B cell (primary cell): ENCODE measurements at places on chromosomes 7 and 10. TPM values are rescaled to one million over a fixed set of nuclear protein-coding genes. Genes with fewer than 3 reads are reported as not detected.

Gene TET1
- total RNA-seq, result 1.1 and 1.4 TPM in 2 replicates

Gene NPS
- not detected in 2 replicates for total RNA-seq

GRCh38 chr7:137834552-137834951 lies 12.2 kb downstream of the DGKI start:
- no peak overlapping the region for H3K27ac ChIP-seq
- H3K27me3 ChIP-seq, result no peaks in the 10 kb centered on the region
- no peak overlapping the region for H3K4me3 ChIP-seq
- no peaks in the 10 kb centered on the region for H3K4me1 ChIP-seq
- DNase-seq, result no peak
- H3K36me3 ChIP-seq, result no peaks in the 10 kb centered on the region

GRCh38 chr10:35903021-35903420 lies 260.9 kb upstream of the FZD8 start:
- no peak overlapping the region for H3K4me3 ChIP-seq
- H3K27me3 ChIP-seq, result no peaks in the 10 kb centered on the region
- no peak for DNase-seq
- H3K4me1 ChIP-seq, result no peaks in the 10 kb centered on the region
- no peak overlapping the region for H3K27ac ChIP-seq

Gene HIF1AN
- 65.6 and 73.8 TPM in 2 replicates for total RNA-seq

Gene KCNIP2
- total RNA-seq, result 3.5 and 7.2 TPM in 2 replicates

DNA sequence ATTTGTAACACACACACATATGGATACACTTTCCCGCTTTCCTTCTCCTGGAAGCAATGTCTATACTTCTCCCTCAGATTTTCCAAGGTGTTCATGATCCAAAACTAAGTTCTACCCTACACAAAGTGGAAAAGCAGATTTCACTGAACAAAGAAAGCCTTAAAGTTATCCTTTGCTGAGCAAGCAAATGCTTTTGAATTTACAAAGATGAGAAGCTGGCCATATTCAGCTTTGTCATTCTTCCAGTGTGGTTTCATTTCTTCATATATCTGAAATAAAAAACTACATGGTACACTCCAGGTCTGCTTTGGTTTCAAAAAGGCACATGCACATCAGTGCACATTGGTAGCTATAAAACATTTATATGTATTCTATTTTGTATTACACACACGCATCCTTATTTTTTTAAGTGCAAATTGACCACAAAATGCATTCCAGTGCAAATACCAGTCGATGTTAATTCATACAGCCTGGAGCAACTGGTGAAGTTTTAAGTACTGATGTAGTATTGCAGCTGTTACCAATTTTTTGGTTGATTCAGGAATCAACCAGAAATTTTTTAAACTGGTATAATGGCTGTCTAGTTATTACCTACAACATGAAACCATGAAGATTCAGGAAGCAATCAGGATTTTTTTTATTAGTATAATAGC lies 65.5 kb upstream of the SRPK2 start:
- peaks cover 4% of the 10 kb centered on the region for H3K36me3 ChIP-seq
- peaks cover 23% of the 10 kb centered on the region for H3K4me1 ChIP-seq
- no peak overlapping the region for H3K4me3 ChIP-seq
- no peak overlapping the region for H3K27ac ChIP-seq
- DNase-seq, result no peak
- H3K27me3 ChIP-seq, result no peaks in the 10 kb centered on the region

- no peaks in the 10 kb centered on the region for H3K4me1 ChIP-seq
- DNase-seq, result no peak
- H3K36me3 ChIP-seq, result no peaks in the 10 kb centered on the region
- no peaks in the 10 kb centered on the region for H3K27me3 ChIP-seq
- no peak overlapping the region for H3K4me3 ChIP-seq
These were observed 10.6 kb upstream of the CALU start for GRCh38 chr7:128728598-128728997.
